Heart right ventricle (tissue), 16 donors: ENCODE measurements at places on chromosomes 3 and 15. TPM values are rescaled to one million over a fixed set of nuclear protein-coding genes. Genes with fewer than 3 reads are reported as not detected.

DNA sequence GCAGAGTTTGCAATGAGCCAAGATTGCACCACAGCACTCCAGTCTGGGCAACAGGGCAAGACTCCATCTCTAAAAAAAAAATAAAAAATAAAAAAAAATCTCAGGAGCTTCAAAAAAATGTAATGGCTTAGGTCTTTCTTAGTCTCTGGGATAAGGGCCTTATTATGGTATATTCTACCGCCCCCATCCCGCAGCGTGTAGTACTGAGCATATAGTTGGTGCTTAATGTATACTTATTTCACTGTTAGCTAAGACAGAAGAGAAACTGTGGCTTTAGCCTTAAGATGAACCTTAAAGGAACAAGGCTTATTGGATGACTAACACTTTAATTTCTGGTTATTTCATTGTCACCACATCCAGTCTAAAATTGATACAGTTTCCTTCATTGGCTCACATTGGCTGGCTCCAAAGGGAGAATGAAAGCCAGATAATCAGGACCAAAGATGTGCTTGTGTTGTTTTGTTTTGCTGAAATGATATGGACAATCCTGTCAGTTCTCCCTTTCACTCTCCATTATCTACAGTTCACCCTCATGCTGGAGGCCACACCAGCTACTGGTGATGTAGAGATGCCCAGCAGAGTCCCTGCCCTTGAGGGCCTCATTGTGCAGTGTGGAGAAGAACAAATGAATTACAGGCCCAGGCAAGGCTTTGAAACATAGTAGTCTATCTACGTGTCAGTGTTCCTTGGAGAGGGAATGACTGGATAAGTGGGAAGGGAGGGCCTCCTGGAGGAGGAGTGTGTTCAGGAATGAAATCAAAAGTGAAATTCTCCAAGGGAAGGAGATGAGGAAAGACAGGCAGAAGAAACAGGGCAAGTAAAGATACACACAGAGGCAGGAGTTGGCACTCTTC, 17.4 kb upstream of the RAF1 start:
- no peak for DNase-seq

The SPSB4 gene
- total RNA-seq, result 5.5 TPM

DNA sequence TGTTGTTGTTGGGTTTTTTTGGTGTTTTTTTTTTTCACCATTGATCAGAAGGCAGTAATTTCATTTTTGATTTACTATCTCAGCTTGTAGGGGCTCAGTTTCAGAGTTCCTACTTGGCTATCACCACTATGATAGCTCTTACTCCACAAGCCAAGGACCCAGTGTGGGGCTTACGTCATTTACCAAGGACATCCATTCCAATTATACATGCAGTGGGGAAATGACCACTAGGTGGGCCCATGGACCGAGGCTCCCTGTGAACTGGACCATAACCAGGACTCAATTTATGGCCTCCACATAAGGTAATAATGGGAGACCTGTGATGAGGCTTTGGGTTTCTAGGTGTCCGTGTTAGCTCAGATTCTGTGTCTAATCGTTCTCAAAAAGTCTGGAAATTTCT, 67.5 kb upstream of the CACNA1D start:
- DNase-seq, result no peak

DNA sequence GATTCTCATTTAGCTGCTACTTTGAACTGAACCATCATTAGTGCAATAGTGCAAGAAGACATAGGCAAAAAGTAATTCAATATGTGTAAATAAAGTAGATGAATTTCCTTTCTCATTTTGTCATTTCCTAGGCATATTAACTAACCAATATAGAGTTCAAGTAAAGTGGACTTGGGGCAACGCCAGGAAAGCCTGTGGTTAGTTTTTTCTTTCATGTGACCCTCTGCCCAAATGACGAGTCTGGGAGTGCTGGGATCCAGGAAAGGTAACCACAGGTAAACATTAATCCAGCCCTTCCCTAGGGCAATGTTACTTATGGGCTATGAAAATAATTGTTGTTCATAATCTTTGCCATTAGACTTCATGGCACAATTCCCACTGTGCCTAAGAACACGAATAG, 181.0 kb downstream of the VPS13C start:
- DNase-seq, result no peak

The LMAN1L gene
- total RNA-seq, result 9.1 TPM

The POLQ gene
- 0.30 TPM for total RNA-seq

GRCh38 chr3:24377218-24377993, 117.2 kb downstream of the THRB start:
- no peak for DNase-seq

The MCTP2 gene
- 8.3 TPM for total RNA-seq

- no peak for DNase-seq
These were observed 74.8 kb upstream of the SEC13 start for GRCh38 chr3:10395671-10396070.

The ELL3 gene
- total RNA-seq, result 0.86 TPM

The STXBP5L gene
- not detected for total RNA-seq

DNA sequence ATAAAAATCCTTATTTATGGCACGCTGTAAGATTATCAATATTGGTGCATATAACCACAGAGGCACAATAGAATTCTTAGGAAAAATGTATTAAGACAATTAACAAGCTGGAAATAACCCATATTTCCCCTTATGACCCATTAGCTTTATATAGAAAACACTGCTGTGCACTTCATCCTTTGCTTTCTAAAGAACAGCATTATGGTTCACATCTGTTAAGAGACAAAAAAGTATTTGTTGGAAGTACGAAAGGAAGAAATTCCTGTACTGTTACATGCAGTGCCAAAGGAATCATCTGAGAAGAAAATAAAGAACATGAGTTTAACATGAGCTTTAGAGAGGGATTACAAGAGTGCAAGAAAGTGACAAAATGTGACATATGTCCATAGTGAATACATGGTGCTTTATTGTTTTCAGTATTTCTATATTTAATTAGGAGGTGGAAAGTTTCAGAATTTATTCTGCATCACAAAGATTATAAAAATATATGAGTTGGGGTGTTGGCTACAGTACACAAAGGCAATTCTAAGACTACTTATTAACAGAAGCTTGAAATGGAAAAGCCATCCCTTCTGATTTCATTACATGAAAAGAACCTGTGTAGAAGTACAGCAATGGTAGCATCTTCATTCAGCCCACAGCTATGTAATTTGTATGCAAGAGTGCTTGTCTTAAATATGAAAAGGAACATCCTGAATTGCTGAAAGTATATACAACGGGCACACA, 6.8 kb downstream of the UBE3A start:
- DNase-seq, result no peak

The ALS2CL gene
- total RNA-seq, result 41.6 TPM

- no peak for DNase-seq
These were observed 34.2 kb downstream of the LIMD1 start for GRCh38 chr3:45628746-45629145.

DNA sequence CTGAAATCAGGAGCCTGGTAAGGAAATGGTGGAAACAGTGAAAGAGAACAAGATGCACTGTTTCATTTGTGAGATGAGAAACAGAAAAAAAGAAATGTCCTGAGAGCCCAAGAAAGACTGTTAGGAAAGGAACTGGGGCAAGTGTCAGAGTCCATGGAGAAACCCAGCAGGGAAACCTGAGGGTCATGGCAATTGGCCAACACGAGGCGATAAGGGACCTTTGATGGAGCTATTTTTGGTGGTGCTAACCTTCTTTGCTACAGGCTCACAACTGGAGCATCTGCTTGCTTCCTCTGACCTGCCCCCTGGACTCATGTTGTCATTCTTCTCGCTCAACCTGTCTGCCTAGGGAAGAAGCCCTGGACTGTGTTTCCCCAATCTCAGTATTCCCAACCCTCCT, 4.2 kb upstream of the TMEM41A start:
- DNase-seq, result peak; percentile 27

The MKRN2OS gene
- total RNA-seq, result not detected

- DNase-seq, result no peak
These were observed 11.4 kb downstream of the MYO5C start for GRCh38 chr15:52284164-52284563.

DNA sequence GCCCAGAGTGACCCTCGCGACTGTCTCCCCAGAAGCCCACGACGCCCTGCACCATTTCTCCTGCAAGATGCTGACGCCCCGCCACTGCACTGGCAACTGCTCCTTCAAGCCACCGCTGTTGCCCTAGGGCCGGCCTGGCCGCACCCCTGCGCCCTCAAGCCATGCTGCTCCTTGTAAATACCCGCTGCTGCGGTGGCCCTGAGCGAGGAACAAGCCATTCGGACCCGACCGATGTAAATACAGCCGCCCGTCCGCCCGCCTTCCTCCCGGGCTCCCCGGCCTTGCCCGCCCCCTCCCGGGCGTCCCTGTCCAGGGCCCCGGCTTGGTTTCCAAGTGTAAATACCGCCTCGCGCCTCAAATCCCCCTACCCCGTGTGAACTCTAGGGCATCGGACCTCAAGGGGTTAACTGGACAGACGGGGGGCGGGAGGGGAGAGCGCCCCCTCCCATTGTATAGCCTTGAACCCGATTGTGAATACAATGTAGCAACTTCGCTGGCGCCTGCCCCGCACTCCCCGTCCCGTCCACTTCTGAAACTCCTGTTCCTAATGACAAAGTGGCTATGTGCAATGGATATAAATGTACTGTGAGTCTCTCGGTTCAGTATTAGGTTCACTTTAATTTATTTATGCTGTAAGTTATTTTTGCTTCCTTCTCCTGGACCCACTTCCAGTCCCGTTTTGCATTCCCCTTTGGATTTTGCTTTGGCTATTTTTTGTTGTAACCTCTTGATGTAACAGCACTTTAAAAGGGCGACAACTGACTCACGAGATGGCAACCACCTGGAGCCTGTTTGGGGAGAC, 5.9 kb downstream of the RNU6-1 start:
- no peak for DNase-seq

DNA sequence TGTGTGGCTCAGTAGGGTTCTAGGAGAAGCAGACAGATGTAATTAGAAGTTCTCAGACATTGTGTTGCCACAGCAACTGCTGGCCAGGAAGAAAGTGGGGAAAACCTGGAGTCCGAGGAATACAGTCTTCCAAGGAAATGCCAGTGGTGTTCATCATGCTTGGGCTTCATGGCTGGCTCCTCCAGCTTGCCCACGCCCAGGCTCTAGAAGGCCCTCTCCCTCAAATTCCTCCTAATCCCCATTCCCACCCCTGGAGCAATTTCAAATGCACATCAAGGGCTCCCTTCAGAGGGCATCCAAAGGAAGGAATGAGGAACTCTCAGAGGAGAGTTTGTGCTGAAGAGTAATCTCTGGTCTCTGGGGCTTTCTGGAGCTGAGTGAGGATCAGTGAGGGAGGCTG, 21.9 kb downstream of the FSTL1 start:
- DNase-seq, result no peak

The CKMT1B gene
- not detected for total RNA-seq

GRCh38 chr15:100665570-100665969, 63.2 kb downstream of the ASB7 start:
- no peak for DNase-seq

GRCh38 chr3:197847866-197848401, 56.9 kb downstream of the LRCH3 start:
- no peak for DNase-seq

The GABRA5 gene
- total RNA-seq, result not detected

DNA sequence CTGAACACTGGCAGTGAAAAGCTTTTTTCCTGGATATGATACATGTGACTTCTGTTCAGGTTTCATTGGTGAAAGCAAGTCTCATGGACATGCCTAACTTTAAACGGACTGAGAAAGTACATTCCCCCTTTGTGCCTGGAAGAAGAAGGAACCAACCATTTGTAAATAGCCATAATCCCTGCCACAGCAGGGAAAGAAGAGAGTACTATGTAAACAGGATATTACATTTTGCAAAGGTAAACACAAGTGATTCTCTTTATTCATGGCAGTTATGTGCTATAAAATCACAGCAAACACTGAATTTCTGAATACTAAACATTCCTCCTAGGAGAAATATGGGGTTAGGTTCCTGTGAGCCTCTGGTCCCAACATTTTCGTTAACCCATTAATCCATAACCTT, 46.8 kb downstream of the PRICKLE2 start:
- DNase-seq, result no peak

DNA sequence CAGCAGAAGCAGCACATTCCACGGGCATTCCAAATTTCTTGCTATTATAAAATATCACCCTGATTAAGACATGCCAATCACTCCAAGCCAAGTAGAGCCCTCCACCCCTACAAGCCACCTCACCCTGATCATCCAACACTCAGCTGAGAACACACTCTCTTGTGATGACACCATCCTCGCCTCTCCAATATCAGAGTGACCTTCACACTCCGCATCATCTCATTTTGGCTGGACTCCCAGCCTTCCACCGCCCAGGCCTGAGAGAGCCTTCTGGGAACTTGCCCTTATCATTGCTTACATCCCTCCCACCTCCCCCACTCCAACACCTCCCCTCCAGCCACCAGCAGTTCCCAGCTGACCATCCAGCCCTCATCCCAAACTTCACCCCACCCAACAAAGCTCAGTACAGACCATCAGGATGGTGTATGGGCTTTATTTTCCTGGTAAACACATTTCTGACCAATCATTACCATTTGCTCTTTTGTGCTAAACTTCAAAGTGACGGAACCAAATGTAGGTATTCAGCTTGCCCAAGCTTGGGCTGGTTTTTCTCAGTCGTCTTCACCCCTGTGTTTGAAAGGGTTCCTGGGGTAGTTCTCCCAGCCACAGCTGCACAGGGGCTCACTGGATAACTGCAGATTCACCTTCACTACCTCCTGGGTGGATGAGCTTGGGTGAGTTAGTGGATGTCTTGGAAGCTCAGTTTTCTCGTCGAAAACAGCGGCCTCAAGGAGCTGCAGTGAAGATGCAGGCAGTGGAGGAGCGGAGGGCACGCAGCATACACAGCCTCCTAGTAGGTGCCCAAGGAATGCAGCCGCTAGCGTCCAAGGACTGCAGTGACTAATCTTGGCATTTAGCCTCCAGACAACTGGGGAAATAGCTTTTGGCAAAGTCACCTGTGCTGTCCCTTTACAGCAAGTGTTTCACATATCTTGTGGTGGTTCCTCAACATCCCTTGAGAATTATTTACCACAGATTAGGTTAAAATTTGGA, 115.1 kb downstream of the LIPC start:
- peak; percentile 56 for DNase-seq

DNA sequence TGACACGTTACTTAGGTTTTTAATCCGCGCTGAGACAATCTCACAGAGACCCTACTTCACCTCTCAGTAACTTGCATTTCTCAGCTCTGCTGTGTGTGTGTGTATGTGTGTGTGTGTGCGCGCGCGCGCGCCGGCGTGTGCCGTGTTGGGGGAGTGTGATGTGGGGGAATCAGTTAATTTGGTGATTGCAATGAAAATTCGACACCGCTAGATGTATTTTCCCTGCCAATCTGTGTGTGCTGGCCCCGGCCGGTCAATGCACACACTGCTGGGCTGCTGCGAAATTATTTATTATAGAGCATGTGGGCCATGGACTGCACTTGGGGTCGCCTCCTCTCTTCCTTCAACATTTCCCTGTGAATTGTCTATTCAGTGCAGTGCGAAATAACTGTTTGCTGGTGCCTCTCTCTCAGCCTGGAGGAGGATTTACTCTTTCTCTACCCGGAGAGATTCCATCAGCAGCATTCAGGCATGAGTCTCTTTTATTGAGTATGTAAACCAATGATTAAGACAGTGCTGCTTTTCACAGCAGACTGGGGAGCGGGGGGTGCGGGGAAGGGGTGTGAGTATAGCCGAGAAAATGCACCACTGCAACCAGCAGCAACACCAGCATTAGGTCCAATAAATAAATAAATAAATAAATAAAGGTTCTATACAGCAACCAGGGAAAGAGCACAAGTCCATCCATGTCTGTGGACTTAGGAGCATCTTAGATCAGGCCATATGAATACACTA, 2.9 kb downstream of the CADM2 start:
- DNase-seq, result no peak

GRCh38 chr3:38374221-38374620, 27.6 kb downstream of the XYLB start:
- DNase-seq, result no peak

The IMPG2 gene
- 0.19 TPM for total RNA-seq

The GPR160 gene
- 0.22 TPM for total RNA-seq
